ENCODE measurements at places on chromosomes 5 and 9.
A peak's percentile ranks its signal among the peaks of the same experiment; 100 is the strongest.

DNA sequence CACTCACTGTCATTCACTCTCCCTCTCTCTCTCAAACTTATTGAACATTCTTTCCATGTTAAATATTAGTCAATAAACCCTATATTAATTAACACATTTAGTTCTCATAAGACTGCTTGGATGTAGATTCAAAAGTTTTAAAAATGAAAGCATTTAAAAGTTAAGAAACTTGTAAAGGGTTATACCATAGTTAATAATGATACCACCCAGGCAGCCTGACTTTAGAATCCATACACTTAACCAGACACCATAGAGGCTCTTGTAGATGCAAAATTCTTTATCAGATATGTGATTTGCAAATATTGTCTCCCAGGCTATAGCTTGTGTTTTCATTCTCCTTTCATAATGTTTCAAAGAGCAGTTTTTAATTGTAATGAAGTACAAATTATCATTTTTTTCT lies 335.8 kb upstream of the ACTBL2 start:
- no peak for DNase-seq

DNA sequence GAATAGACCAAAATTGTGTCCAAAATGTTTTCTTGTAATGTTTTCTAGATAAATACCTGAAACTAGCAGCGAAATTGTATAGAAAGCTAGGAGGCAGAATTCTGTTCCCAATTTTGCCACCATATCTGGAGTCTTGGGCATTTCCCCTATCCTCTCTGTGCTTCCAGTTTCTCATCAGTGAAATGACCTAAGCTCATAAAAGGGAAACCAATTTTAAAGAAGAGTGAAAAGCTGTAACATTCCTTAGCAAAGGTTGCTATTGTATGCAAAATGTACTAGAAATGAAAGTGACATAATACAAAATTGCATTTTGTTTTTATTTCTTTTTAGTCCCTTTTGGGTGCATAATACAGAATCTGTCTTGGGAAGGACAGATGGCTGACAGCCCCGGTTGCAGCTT lies 36.8 kb upstream of the CAST start:
- no peak for DNase-seq

DNA sequence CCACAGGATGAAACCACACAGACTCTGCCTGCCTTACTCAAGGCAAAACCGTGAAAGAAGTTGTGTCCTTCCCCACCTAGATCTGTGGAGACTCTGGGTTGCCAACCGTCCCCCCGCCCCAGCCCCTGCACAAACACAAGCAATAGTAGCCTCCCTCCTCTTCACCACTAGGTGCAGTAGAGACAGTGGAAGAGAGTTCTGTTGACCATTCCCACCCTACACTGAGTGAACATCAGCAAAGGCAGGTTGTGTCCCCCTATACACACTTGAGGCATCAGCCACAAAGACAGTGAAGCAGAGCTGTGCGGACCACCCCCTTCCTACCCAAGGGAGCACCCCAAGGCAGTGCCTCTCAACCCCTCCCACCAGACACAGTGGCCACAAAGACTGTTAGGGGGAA lies 223.7 kb upstream of the NFIL3 start:
- DNase-seq = no peak

- DNase-seq = no peak
These were observed 811.7 kb upstream of the WWC1 start for GRCh38 chr5:167479779-167480178.

DNA sequence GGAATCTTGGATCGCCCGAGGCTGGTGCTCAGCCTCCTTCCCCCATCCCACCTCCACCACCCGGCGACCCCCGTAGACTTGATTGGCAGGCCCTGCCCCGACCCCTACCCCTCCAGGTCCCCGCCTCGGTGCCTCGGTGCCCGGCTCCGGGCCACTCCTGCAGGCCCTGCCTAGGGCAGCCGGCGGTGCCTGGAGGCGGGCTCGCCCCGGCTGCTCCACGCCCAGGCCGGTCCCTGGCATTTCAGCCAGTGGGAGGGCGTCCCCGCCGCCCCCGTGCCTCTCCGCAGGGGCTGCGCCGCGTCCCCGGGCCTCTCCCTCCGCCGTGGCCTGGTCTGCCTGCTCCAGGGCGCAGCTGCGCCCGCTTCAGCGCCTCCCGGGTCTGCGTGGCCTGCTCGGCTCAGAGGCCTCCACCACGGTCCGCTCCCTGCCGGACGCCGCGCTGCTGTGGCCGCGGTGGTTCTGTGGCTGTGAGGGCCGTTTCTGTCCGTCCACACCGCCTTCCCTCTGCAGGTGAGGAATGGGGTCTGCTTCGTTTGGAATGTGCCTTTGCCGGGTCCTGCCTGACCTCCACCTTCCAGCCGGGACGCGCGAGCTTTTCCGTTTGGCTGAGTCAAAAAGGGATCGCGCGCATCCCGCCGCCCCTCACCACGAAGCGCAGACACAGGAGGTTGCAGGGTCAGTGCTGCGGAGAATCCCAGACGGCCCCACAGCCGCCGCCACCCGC lies 48.3 kb upstream of the IRX4 start:
- no peak for DNase-seq

GRCh38 chr5:127562252-127562651 lies 44.8 kb downstream of the PRRC1 start:
- DNase-seq = no peak

DNA sequence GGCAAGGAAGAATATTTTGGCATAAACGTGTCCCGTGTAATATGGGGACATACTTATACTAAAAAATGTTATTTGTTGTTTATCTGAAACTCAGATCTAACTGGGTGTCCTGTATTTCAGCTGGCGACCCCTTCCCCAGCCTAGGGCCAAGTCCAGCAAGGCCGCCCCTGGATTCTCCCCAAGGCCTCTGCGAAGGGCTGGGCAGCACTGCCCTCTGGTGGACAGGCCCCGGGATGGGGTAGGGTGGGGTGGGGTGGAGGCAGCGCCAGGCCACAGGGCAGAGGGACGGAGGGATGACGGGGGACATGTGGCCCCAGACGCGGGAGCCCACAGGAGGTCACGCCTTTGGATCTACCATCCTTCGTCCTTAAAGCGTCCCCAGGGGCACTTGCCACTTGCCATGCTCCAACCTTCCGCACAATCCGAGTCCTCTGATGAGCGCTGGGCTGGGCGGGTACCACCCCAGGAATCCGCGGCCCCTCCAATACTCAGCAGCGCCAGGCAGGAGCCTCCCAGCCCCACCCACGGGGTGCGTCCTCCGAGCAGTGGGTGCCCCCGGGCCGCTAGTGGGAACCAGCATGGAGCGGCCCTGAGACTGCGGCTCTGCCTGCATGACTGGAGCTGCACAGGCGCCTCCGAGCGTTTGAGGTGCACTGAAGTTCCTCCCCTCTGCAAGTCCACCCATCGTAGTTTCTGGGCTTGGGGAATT lies 7.1 kb upstream of the AGPAT2 start:
- DNase-seq = no peak

- no peak for DNase-seq
These were observed 64.9 kb downstream of the CETN3 start for GRCh38 chr5:90344689-90345088.

GRCh38 chr9:69745716-69746437 lies 13.9 kb downstream of the PTAR1 start:
- no peak for DNase-seq

DNA sequence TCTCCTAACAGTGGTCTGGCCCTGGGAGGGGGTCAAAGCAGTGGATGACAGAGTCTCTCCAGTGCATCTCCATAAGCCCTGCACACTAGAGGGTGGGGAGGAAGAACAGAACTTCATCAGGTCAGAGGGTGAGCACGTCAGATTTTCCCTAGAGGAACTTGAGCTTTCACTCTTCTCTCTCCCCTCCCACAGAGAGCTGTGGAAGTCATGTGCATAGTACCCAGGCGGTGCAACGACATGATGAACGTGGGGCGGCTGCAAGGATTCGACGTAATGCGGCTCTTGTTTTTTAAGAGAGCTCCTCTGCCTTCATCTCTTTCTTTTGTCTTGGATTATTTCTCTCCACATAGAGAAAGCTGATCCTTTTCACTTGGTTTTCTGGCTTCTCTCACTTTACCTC lies 100.2 kb upstream of the OTULINL start:
- DNase-seq = no peak

DNA sequence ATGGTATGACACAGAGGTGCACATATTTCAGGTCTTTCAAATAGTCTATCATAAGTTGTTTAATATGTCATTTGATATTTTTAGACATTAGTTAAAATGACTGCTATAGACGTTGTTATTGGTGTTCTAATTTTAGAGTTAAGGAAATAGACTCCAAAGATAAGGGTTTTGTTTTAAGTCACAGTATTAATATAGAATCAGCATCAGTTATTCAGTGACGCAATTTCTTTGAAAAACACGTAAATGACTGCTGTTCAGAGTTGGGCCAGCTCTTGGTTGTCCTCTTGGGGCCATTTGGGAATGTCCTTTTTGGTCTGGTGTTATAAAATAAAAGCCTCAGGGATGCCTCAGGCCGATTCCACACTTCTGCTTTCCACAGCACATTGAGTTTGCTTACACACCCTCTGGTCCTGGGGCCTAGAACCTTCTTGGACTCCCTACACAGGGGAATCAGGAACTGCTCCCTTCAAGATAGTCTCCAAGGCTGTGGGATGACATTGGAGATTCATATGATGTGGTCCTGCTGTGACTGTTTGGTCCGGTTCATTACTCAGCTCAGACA lies 14.3 kb downstream of the OTULIN start:
- no peak for DNase-seq

DNA sequence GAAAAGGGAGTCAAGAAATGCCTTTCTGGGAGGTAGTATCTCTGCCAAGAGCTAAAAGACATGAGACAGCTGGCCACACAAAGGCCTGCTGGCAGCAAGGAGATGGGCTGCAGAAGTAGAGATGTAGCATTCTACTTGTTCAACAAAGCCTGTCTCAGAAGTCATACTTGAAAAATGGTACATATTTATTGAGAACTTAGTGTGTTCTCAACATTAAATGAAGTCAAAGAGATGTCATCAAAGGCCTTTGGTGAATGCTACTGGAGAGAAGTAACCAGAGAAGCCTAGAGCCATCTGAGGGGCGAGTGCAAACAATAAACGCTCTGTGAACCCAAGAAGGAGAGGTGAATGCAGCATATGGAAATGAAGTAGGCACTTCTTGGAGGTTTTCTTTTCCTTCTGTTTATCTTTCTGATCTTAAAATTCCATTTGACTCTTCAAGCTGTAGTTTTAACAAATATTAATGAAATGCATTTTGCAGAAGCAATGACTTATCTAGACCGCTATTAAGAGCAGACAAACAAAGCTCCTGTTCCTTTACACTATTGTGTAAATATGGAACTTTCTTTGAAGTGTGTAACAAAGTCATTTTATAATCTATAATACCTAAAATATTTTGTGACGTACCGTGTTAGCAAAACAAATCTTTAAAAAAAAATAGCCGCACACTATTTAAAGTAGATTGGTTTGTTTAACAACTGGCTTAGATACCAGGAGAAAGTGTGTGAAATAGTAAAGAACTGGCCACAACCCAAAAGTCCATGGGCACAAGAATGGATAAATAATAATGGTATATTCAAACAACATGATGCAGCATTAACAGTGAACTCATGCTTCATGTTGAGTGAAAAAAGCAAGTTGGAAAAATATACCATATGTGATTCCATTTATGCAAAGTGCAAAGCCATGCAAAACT lies 70.2 kb downstream of the ZNF608 start:
- no peak for DNase-seq

DNA sequence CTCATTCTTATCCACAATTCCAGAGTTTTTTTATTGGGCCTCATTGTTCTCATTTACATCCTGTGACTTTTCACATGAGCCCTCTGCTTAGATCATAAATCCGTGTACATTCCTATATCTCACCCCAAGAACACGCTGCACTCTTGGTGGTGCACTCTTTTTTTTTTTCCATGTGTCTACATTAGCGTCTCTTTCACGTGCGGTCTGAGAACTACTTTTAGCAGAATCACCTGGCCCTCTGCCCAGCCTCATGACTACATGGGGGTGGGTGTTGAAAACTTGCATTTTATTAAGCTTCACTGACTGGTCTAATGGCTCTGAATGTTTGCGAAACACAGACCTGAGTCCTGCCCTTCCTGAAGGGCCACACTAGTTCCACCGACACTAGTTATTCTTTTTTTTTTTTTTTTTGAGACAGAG lies 18.6 kb downstream of the C9orf57 start:
- DNase-seq = no peak

- DNase-seq = peak; percentile 58
These were observed at the start of gene CEP72 for GRCh38 chr5:611731-612486. CEP72 (plus strand) TSS chr5:612340; CDS start chr5:612362, 22 bp downstream.
